CD4-positive, alpha-beta T cell treated with Interleukin-17A for 1 hour (primary cell): ENCODE measurements at places on chromosomes 12 and 14.

- DNase-seq: no peak
Measured at GRCh38 chr14:92688434-92689375, 59.7 kb downstream of the LGMN start.

DNA sequence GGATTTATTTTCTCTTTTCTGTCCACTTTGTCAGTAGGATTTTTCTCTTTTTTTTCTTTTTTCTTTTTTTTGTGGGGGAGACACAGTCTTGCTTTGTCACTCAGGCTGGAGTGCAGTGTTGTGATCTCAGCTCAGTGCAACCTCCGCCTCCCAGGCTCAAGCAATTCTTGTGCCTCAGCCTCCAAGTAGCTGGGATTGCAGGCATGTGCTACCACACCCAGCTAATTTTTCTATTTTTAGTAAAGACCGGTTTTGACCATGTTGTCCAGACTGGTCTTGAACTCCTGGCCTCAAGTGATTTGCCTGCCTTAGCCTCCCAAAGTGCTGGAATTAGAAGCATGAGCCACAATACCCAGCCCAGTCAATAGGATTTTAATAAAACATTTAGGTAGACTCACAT lies 21.0 kb upstream of the TBK1 start:
- DNase-seq: no peak

- DNase-seq: no peak
Measured at GRCh38 chr14:105350450-105351244, 36.1 kb downstream of the PACS2 start.

GRCh38 chr14:88189417-88190191 lies 133.5 kb downstream of the KCNK10 start:
- DNase-seq: peak; percentile 54

DNA sequence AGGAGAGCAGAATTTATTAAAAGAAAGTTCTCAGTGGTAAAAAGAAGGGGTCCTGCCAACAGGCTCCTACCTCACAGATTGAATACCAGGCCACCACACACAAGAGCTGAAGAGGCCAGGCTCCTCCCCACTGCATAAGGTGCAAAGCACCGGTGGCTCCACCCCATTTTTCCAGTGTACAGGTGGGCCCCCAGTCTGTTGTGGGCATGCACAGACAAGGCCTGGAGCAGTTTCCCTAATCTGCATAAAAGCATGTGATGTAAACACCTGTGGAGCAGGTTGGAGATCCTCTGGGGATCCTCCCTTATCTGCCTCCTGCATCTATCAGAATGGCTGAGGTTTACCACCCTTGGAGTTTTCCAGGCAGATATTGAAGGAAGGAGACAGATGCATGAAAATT lies 45.7 kb upstream of the PDZRN4 start:
- no peak for DNase-seq

DNA sequence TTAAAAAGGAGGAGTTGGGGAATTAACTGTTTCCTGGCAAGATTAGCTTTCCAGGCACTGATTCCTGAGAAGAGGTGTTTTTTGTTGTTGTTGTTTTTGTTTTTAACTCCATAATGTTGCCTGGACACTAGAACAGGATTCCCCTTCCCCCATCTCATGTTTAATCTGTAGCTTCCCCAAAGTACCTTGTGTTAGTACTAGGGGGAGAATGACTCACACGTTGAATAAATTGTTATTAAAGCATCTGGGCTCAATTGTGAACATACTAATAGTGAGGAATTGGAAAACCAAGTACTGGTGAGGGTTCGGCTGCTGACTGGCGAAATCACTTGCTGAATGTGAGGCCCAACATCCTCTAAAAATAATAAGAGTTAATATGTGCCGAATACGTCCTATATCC lies 1.3 kb upstream of the GNG2 start:
- DNase-seq: no peak

DNA sequence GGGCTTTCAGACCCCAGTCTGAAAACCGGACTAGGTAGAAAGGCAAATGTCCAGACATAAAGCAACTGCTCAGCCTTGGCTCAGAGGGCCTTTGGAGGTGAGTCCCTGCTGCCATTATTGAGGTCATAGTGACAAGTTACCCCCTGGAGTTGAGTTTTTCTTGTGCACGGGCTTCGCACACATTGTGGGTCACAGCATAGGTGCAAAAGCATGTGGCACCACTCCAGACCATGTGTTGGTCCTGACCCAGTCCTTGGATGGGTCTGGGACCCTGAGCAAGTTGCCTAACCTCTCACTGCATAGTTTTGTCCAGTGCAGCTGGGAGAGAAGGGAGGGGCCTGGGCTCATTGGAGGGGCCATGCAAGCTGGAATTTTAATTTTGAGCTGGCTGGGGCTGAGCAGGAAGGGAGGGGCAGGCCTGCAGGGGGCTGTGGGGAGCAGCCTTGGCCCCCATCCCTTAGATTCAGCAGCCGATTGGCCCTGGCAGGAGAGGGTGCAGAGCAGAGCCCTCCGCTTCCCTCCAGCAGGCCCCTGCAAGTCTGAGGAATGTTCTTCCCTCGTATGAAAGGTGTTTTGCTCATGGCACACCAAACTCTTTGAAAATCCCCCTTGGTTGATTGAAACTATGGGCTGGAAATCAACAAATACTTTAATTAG lies 4.2 kb upstream of the KRT5 start:
- no peak for DNase-seq

- DNase-seq: no peak
Measured at GRCh38 chr12:58761308-58761707, 159.0 kb downstream of the LRIG3 start.

- no peak for DNase-seq
Measured at GRCh38 chr12:3523058-3523457, 32.1 kb downstream of the PRMT8 start.

- no peak for DNase-seq
Measured at GRCh38 chr12:105278043-105278697, 42.2 kb upstream of the APPL2 start.

GRCh38 chr14:66022526-66022925 lies 463.6 kb upstream of the CCDC196 start:
- no peak for DNase-seq

DNA sequence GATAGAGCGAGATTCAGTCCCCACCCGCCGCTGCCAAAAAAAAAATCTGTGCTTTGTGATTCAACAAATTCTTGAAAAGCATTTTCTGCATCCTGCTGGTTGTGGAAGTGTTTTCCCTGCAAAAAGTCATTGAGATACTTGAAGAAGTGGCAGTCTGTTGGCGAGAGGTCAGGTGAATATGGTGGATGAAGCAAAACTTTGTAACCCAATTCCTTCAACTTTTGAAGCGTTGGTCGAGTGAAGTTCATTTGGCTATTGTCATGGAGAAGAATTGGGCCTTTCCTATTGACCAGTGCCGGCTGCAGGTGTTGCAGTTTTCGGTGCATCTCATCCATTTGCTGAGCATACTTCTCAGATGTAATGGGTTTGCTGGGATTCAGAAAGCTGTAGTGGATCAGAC lies 20.9 kb downstream of the SRGAP1 start:
- no peak for DNase-seq

DNA sequence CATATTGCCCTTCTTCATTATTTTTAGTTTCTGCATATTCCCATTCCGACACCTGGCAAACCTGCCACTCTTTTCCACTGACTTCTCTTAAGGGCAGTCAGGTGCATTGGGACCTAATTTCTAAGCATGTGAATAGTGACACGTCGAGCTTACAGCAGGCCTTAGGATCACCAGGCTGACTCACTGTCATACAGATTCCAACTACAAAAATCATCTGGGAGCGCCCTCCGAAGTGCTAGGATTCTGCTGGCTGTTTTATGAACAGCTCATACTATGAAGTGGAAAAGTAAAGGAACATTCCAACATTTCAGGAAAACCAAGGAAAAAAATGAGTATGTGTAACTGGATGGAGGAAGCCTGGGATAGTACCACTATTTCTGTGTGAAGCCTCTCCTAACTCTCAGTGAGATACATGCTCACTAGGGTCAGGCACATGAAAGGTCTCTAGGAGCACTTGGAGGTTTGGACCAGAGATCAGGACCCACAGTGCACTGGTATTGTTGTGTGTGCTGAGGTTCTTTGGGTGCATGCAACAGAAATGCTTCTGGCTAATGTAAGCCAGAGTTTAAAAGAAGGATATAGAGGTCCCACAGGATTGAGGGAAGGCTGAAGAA lies 257.4 kb downstream of the ZFP36L1 start:
- DNase-seq: no peak

DNA sequence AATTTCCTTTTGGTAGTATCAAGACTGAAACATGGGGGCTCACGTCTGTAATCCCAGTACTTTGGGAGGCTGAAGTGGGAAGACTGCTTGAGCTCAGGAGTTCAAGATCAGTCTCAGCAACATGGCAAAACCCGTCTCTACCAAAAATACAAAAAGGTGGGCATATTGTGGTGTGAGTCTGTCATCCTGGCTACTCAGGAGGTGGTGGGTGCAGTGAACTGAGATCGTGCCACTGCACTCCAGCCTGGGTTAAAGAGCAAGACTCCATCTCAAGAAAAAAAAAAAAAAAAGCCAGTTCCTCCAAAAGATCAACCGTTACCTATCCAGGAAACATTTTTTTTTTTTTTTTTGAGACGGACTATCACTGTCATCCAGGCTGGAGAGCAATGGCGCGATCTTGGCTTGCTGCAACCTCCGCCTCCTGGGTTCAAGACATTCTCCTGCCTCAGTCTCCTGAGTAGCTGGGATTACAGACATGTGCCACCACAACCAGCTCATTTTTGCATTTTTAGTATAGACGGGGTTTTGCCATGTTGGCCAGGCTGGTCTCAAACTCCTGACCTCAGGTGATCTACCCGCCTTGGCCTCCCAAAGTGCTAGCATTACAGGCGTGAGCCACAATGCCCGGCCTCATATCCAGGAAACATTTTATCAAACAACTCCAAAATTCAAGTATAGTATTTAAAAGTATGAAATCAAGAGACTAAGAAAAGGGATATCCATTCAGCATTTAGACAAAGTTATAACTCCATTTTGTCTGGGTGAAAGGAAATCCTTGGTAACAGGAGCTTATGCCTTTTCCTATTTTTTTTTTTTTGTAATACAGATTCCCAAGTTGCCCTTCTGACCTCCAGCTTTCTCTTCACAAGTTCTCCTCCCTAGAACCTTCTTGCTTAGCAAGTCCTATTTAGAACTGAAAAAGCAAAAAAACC lies 3.4 kb downstream of the ACIN1 start:
- no peak for DNase-seq

- DNase-seq: no peak
Measured at GRCh38 chr12:68514807-68515411, 95.8 kb upstream of the RAP1B start.

DNA sequence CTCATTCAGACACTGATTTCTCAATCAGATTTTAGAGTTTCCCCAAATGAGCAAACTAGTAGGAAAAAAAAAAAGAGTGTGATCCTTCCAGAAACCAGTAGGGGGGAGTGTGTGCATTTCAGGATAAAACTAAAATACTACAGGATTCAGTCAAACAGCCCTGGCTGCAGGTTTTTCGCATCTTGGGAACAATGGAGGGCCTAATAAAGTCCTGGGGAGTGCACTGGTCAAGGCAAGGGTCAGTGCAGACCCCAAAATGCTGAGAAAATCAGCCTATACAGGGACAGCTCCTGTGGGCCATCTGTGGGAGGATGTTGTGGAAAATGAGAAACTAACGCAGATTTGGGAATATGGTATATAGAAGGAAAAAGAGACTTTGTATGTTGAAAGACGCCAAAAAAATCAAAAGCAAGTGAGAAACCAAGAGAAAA lies 22.2 kb upstream of the ABCD4 start:
- DNase-seq: no peak

GRCh38 chr12:53069621-53070410 lies 9.4 kb downstream of the SPRYD3 start:
- no peak for DNase-seq
